ENCODE measurements at places on chromosomes 3 and 15. TPM values are rescaled to one million over a fixed set of nuclear protein-coding genes. Genes with fewer than 3 reads are reported as not detected.

TM4SF18 gene
- not detected for total RNA-seq

DNA sequence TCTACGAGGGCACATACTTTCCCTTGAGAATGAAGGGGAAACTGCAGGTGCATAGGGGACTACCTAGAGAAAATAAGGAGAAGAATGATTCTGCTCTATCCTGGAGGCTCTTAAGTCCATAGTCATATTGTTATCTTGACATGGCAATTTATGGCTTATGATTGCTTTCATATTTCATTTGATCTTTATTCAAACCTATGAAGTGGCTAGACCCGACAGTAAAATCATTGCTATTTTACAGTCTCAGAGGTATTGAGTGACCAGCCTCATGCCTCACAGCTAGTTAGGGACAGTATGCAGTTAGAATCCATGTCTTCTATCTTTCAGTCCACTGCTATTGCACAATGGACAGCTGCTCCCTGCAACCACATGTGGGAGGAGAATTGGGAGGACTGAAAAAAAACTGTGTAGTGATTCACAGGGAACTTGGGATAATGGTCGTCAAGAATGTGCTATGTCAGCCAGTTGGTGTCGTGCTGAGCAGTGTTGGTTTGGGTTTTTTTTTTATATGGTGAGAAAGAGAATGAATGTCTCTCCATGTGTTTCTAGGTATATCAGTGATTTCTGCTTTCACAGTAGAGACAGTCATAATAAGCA lies 63.2 kb upstream of the SPPL2A start:
- no peak for DNase-seq

ALPK3 gene
- total RNA-seq: 0.56 TPM

- DNase-seq: no peak
These were observed 69.4 kb downstream of the ZBTB20 start for GRCh38 chr3:115077501-115078250.

- no peak for DNase-seq
These were observed 128.3 kb upstream of the BHLHE40 start for GRCh38 chr3:4850928-4851265.

GRCh38 chr3:167253037-167253436 lies 127.1 kb downstream of the ZBBX start:
- DNase-seq: no peak

DNA sequence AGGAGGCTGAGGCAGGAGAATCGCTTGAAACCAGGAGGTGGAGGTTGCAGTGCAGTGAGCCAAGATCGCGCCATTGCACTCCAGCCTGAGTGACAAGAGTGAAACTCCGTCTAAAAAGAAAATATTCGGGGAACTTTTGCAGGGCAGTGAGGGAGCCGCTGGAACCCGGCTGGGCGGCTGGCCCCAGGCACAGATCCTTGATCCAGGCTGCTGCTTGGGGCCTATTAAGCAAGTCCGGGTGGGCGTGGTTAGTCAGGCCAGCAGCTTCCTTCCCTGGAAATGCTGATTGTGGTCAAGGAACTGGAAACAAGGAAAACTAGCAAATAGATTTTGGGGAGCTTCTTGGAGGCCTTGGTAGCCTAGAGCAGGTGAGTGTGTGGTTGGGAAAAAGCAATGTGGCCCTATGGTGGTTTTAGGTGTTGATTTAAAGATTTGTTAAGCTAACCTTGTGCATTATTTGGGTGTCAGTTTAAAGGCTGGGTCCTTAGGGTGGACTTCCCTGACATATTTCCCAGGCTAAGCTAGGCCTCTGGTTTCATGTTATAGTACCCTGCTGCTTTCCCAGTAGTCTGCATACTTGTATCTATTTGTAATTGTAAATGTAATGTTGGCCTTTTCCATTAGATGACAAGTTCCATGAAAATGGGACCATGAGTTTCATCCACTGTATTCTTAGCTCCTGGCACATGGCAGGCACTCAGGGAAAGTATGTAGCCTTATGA lies 17.7 kb upstream of the SNX22 start:
- DNase-seq: no peak

- DNase-seq: no peak
These were observed 31.2 kb upstream of the RIOX2 start for GRCh38 chr3:98003306-98003969.

DNA sequence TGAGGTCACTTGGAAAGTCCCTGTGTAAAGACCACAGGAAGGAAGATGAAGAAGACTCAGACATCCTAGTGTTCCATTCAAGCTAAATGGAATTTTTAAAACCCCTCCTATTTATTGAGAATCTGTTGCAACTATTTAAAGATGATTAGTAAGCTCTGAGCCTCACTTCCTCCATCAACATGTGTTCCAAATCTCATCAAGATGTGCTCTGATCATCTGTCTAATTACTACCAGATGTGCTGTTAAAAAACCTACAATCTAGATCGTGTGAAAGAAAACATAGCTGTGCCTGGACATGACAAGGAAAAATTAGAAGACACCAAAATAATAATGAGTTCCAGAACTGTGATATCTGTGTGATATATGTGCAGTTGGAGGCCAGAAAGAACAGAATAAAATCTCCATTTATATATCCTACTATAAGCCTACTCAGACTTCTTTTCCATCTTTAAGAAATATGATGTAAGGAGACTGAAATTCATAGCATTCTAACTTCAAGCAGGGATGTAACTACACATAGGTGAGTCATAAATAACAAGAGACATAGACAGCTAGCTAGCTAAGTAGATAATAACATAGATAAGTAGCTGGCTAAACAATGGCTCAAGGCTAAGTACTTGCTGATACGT lies 7.8 kb downstream of the XPC start:
- no peak for DNase-seq

TMC3 gene
- total RNA-seq: not detected

DNA sequence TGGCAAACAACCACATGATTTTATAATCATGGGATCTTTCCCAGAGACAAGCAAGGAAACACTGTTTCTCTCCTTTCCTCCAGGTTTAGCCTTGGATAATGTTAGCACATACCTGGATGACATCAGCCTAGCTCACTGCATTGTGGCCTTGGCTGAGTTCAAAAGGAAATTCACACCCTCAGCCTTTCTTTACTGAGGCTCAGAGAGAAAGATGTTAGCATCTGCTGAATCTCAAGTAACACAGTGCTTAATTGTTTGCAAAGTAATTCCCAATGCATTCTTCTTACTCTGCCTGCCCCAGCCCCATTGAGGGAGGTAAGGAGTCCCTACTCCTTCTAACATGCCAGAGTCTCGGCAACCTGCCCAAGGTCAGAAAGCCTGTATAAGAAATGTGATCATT lies 432.2 kb upstream of the LMCD1 start:
- no peak for DNase-seq

LRRC31 gene
- not detected for total RNA-seq

NPAP1 gene
- not detected for total RNA-seq

- DNase-seq: no peak
These were observed 267.0 kb upstream of the UMPS start for GRCh38 chr3:124463234-124463633.

DNA sequence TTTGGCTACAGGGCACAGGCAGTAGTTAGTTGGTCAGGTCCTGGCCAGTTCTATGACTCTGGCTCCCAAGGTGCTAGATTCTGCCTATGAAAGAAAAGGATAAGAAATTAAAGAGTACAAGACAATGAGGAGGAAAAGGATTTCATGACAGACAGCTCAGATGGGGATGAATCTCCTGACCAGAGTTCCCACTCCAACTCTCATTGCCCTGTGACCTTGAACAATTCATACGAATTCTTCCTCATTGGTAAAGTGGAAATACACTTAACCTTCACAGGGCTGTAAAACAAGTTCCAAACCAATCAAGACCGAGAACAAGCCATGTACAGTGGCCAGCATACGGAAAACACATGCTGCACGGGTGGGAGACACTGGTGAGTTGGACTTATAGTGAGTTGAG lies 23.7 kb downstream of the CLEC3B start:
- no peak for DNase-seq

DNA sequence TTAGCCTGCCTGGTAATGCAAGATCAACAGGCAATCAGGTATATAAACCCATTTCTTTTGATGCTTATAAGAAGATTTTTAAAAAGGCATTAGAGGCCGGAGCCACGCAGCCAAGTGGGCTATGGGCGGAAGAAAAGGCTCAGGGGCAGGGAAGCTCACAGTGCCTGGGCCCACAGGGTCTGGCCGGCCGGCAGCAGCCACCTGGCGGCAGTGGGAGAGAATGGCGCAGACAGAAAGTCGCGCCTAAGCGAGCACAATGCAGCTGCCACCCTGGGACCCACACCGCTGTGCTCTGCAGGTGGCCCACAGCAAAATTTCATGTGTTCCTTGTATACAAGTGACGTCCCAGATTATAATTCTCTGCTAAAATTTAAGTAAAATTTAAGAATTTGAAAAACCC lies 448.6 kb upstream of the RASGRP1 start:
- no peak for DNase-seq

Data from chondrocyte (in vitro differentiated cells).